ENCODE measurements at places on chromosomes 6 and 20.

DNA sequence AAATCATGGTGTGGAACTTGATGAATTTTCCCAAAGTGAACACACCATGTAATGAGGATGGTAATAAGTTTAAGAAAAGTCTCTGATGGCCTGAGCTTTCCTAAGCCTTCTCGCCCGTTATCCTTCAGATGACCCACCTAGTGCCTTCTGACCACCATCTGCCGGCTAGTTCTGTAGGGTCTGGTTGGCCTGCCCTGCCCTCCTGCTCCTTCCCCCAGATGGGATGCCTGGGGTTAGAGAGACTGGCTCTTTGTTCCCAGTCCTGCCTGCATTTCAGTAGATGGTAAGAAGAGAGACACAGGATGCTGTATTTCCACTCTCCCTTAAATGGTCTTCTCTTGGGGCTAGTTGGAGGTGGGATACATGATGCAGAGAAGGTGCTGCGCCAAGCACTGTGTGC, 43.0 kb downstream of the TIAM2 start:
- DNase-seq, result no peak

- no peak for DNase-seq
Observed at GRCh38 chr6:149140137-149140909, 177.2 kb upstream of the TAB2 start.

GRCh38 chr20:14142171-14142570, 146.9 kb downstream of the MACROD2 start:
- no peak for DNase-seq

DNA sequence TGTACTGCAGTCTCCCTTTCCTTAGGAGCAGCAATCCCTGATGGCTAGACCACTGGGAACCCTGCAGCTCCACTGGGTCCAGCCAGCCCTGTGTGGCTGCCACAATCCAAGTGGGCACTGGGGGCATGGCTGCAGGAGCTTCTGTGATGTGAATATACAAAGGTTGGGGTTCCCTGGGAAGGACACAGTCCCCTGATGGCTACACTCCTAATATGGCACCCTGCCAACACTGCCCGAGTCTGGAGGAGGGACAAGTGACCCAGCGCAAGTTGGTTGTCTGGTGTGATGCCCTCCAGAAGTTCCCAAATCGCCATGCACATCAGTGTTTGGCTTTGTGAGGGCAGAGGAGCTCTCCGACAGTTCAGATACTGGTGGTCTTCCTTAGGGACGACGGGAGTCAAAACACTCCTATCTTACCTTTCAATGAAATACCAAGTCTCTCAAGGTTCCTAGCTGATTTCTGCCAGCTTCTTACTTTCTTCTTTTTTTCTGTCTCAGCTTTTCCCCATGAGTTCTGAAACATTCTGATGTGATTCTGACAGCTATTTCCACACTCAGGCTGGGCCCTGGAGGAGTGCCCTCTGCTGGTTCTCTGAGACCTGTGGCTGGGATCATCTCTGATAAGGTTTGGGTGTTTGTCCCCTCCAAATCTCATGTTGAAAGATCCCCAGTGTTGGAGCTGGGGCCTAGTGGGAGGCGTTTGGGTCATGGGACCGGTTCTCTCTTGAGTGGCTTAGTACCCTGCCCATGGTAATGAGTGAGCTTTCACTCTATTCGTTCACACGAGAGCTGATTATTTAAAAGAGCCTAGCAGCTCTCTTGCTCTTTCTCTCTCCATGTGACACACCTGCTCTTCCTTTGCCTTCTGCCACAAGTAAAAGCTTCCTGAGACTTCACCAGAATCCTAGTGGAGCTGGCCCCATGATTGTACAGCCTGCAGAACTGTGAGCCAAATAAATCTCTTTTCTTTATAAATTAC, 15.5 kb upstream of the ZFP57 start:
- no peak for DNase-seq

DNA sequence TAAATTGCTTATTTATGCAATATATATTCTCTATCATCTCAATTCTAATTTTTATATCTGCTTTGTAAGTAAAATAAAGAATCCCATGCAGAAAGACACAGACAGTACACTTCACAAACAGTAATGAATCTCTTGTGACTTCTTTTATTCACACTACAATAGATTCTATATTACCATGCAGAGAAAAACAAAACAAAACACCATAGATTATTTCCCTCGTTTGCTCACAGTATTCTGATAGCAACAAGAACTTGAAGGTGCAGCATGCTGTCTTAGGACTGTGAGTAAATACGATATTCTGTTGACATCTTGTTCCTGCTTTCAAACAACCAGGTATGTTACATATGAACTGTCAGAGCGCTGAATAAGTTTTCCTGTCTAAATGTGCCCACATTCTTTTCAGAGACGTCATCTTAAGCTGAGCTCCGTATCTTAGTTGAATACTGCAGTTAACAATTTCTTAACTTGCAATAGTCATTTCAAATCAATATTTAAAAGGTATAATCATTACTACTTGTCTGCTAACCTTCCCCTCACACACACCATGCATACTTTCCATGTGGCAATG, 140.1 kb downstream of the BTBD9 start:
- no peak for DNase-seq

- no peak for DNase-seq
Observed at GRCh38 chr6:18117136-18117535, 5.3 kb downstream of the NHLRC1 start.

DNA sequence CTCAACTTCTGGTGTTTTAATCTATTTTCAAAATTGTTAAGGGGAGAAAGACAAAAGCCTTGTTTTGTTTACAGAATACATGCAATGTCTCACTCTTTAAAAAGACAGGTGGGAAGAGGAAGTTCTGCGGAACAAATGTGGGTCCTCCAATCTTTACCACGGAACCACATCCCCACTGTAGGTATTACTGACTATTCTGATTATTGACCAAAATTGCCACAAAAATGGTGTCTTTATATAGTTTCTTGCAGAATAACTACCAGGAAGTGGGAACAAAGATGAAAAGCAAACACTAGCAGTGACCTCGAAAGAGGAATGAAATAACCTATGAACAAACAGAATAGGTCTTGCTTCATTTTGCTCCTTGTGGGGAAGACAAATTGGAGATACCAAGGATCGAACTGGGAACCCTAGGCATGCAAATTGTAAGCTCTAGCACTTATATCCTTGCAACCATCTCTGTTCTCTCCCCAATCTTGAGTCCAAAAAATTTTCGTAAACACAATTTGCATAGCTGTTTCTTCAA, 106.7 kb downstream of the GPX5 start:
- DNase-seq, result peak; percentile 55

- DNase-seq, result no peak
Observed at GRCh38 chr6:129647044-129647443, 62.9 kb downstream of the ARHGAP18 start.

DNA sequence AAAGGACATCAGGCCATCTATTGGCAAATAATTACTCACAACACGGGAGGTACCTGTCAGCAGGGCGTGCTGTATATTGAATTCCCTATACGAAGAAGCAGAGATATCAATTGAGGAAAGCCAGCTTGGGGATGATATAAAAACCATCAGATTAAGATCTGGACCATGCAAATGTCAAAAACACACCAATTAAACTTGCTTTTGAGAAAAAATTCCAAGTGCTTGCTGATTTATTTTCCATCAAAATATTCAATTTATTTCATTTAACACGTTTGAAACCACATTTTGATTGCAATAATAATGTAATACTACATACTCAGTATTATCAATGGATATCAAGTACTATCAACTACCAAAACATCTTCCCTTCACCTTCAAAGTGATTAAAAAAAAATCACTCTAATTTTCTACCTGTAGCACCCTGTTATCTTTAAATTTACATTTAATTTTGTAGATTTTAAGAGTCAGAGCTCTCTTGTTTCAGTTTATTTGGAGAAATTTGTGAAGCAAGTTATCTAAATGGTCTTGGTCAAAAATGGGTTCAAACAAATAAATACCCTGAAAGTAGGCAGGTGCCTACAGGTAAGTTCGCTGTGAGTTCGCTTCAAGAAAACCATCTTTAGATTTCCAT, 6.8 kb upstream of the TBX18 start:
- no peak for DNase-seq

DNA sequence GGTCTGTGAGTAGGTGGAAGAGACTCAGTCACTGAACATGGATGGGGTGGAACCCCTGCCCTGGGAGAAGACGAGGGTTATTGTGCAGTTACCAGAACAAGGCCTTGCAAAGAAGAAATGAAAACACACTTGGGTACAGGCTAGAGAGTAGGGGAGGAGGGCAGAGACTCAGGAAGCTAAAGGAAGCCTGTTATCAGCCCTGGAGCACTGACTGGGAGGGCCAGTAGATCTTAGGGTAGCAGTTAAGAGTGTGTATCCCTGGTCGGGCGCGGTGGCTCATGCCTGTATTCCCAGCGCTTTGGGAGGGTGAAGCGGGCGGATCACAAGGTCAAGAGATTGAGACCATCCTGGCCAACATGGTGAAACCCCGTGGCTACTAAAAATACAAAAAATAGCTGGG, 74.4 kb downstream of the SASH1 start:
- DNase-seq, result no peak

- DNase-seq, result no peak
Observed at GRCh38 chr6:82365016-82365795, 1.6 kb downstream of the TPBG start.

- DNase-seq, result no peak
Observed at GRCh38 chr6:22596011-22596410, 26.6 kb downstream of the HDGFL1 start.

- DNase-seq, result no peak
Observed at GRCh38 chr6:35984701-35985100, 39.7 kb downstream of the SLC26A8 start.

- DNase-seq, result peak; percentile 16
Observed at GRCh38 chr6:35919085-35919826, 1.6 kb downstream of the SRPK1 start.

All from MV-4-11 (cell line).